ENCODE measurements at places on chromosomes 3 and 15.

- DNase-seq = peak; percentile 40
Observed at GRCh38 chr3:33096093-33096868, 665 bp downstream of the GLB1 start.

GRCh38 chr3:99943931-99944761 is 126.5 kb downstream of the CMSS1 start:
- no peak for DNase-seq

DNA sequence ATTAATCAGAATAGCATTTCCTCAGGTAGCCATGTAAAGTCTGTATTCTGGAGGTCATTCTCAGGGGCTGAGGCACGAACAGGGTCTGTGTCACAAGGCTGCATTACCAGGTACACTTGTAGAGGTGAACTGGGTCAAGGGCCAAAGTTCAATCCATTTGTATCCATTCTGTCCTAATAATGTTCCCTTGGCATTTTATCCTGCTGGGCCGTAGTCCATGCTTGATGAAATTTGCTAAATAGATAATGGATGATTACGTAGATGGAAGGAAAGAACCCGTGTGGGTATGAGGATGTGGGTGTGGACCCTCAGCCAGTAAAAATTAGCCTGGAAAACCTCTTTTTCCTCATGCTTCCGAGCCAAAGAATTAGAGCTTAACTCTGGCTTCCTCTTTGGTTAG is 785.9 kb downstream of the GRM7 start:
- no peak for DNase-seq

DNA sequence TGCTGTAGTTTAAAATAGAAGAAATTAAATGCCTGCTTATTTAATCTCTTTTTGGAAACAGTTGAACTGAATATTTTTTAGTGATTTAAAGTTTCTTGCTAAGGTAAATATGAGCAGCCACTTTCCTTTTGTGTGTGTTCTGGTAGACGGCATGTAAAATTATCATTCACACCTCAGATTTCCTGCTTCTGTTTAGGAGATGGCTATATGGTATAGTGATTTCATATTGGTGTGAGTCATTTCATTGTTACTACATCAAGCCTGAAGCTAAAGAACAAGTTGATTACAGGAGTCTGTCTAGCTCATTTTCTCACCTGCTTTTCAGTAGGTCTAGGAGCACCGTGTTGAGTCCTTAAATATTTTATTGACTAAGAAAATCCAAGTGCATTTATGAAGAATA is 2.2 kb downstream of the LRCH3 start:
- no peak for DNase-seq

GRCh38 chr3:81760215-81760614 is 1.2 kb downstream of the GBE1 start:
- no peak for DNase-seq

- DNase-seq = no peak
Observed at GRCh38 chr3:11532931-11533391, 110.8 kb downstream of the VGLL4 start.

DNA sequence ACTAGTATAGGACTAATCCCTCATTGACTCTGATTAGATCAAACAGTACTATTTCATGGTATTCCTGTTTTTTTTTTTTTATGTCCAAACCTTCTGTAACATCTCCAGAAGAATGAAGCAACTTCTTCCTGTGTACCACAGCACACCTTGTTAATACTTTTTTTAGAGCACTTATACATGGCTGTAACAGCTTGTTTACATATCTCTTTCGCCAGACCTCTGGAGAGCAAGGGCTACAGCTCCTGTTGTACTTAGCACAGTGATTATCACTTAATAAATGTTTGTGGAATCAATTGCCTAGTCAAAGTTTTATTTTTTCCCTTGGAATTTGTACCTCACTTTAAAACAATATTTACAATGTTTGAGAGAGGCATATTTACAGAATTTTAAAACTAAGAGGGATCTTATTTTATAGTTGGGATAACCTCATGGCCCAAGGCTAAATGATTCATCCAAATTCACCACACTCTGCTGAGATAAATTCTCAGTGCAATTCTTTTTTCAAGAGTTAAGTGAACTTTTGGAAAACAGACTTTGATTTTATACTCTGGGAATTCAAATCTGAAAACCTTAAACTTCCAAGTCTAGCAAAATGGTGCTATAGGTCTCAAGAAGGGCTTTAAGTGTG is 9.2 kb upstream of the GATM start:
- no peak for DNase-seq

- DNase-seq = no peak
Observed at GRCh38 chr3:24174614-24175013, 229.5 kb downstream of the NR1D2 start.

All from amygdala (tissue), 56 donors.